ENCODE measurements at places on chromosomes 7 and 10.

DNA sequence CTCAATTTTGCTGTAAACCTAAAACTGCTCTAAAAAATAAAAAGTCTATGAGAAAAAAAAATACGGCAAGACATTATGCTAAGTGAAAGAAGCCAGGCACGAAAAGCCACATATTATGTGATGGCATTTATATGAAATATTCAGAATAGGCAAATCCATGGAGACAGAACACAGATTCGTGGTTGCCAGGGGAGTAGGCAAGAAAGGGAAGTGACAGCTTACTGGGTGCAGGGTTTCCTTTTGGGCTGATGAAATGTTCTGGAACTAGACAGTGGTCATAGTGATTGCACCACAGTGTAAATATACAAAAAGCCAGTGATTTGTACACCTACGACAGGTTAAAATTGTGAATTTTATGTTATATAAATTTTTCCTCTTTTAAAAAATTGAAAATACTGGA is 41.3 kb upstream of the GLI3 start:
- DNase-seq, result no peak

- DNase-seq, result no peak
Measured at GRCh38 chr7:70539205-70539604, 592.7 kb upstream of the GALNT17 start.

DNA sequence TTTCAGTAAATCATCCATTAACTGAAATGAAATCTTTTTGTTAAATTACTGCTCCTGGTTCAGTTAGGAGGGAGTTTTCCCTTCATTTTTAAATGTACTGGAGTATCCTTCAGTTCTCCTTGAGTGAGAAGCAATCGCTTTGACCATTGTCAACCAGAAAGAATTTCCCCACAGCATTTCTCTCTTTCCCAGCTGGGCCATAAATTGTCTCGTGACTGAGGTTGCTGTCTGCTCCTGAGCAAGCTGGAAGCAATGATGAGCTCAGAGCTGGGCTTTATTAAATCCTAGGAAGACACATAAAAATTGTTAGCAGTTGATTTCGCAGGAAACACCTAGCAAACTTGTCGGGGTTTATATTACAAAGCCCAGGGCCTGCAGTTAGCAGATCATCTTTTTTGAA is 102.0 kb upstream of the INSYN2A start:
- peak; percentile 26 for DNase-seq

DNA sequence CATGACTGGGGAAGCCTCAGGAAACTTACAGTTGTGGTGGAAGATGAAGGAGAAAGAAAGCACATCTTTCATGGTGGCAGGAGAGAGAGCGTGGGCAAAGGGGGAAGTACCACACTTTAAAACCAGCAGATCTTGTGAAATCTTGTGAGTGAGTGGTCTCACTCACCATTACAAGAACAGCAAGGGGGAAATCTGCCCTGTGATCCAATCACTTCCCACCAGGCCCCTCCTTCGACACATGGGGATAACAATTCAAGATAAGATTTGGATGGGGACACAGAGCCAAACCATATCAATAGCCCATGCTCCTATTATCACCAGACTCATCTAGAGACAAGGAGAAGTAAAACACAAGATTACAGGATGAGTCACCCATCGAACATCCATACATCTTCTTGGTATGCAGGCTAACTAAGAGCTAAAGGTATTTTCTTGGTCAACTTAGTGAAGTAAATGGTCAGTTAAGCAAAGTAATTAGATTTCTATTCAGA is 55.3 kb upstream of the YAE1 start:
- no peak for DNase-seq

- no peak for DNase-seq
Measured at GRCh38 chr10:110655320-110655719, 11.2 kb downstream of the RBM20 start.

GRCh38 chr10:105559333-105560097 is 918.4 kb downstream of the SORCS3 start:
- DNase-seq, result no peak

- no peak for DNase-seq
Measured at GRCh38 chr10:85262992-85263391, 934.6 kb downstream of the CCSER2 start.

- no peak for DNase-seq
Measured at GRCh38 chr7:113004726-113005454, 81.7 kb downstream of the GPR85 start.

DNA sequence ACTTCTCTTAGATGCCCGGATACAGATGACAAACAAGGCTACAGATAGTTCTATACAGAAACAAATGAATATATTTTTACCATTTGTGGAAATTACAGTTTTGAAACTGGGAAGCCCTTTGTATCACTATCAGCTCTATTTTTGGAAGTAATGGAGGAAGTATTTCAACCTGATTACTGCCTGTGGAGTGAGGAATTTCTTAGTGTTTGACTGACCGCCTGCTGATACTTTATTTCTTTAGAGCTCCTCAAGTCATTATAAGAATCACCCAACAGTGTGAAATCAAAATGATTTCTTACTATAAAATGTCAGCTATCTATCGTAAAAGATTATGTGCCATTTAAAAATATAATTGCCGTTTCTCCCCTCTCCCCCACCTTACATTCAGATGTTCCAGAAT is 290.9 kb downstream of the SDK1 start:
- no peak for DNase-seq

DNA sequence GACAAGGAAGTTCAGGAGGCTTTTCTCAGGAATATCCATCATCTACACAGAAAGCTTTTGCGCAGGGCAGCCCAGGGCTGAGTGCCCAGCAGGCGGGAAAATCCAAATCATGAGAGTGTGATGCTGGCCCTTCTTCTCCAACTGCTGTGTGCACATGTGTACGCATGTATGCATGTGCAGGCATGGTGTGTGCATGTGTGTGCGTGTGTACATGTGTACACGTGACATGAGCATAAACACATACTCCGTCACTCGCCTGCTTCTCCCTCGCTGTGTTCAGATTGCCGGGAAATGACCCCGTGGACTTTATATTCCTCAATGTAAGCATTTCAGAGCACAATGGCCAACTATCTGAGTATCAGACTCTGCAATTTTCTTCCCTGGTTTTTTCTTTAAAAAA is 85.1 kb downstream of the PRPF18 start:
- no peak for DNase-seq

DNA sequence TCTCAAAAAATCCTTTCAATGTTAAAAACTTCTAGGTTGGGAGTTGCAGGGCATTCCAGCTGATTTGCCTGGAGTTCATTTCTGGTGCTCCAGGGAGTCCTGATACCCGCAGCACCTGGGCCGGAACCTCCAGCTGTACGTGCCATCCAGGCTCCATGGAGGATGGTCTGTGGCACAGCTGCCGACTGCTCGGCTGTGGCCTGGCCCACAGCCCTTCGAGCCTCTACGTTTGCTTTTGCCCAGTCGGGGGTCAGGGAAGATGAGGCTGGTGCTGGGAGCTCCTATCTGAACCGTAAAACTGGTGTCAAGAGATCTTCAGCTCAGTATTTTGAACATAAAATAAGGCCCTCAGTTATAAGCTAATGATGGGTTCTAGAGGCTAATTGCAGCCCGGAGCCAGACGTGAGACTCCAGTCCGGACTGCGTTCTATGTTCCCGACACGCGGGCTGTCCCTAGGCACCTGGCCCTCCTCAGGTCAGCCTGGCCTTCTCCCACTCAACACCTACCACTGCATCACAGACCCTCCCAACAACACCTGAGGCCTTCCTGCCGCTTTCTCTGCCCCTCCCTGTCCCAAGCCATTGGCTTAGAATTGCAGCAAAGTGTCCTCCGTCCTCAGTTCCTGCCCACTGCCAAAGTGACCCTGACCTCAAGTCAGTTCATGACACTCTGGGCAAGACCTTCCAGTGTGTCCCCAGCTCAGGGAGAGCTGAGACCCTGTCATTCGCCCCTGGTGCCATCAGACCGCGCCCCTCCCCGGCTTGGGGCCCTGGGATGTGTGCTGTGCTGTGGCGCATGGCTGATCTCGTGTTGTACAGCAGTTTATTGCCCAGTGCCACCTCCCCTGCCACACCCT is 64.2 kb upstream of the DNAJB6 start:
- DNase-seq, result no peak

DNA sequence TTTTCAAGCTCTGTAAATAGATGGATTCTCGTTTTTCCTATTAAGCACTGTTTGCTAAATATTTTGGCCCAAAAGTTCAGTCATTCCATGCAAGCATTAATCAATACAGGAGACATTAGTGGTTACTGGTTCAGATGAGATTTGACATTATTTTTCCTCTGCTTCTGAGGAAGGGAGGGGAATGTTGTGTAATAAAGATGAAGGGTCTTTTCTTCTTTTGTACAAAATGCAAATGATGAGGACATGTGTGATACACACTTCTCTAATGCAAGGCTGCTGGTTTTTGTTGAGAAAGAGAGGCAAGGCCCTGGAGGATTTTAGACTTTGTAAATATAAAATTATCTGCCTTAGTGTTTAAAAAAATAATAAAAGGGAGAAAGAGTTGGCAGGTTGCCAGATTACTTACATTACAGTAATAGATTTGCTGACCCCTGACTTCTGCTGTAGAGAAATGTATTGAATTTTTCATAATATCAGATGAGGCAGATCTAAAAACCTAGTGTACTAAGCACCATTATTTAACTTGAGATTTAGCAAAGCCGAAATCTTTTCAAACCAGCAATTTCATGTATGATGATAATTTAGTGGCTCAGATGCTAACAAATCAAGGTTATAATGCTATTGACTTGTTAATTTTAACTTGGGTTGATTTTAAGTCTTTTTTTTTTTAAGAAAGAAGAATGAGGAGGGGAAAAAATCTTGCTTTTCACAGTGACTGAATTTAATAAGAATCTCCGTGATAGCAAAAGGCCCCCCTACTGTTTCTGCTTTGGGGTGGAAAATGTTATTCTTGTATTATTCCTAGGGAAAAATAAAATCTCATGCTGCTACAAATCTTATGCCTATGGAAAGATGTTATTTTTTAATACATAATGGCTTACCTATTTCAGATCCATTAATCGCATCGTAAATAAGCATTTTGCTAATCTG is 180.1 kb downstream of the ARID5B start:
- DNase-seq, result no peak

DNA sequence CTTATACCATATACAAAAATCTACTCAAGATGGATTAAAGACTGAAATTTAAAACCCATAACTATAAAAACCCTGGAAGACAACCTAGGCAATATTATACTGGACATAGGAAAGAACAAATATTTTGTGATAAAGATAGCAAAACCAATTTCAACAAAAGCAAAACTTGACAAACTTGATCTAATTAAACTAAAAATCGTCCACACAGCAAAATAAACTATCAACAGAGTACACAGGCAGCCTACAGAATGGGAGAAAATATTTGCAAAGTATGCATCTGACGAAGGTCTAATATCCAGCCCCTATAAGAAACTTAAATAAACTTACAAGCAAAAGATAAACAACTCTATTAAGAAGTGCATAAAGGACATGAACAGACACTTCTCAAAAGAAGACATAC is 240.1 kb downstream of the HGF start:
- no peak for DNase-seq

DNA sequence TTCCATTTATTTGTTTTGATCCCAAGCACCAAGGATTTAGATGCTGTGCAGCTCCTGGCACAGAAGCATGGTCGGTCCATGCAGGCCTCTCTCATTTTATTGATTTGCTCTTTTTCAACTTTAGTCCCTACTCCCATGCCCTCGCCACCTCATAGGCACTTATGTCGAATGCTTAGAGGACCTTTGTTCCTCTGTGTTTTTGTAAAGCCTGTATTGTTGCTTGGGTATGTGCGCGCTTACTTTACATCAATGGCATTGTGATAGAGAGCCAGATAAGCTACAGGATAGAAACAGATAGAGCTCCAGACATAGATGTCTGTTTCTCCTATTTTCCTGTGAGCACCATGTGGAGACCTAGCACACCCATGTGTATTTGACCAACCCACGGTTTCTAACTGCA is 225.0 kb downstream of the PAXIP1 start:
- no peak for DNase-seq

DNA sequence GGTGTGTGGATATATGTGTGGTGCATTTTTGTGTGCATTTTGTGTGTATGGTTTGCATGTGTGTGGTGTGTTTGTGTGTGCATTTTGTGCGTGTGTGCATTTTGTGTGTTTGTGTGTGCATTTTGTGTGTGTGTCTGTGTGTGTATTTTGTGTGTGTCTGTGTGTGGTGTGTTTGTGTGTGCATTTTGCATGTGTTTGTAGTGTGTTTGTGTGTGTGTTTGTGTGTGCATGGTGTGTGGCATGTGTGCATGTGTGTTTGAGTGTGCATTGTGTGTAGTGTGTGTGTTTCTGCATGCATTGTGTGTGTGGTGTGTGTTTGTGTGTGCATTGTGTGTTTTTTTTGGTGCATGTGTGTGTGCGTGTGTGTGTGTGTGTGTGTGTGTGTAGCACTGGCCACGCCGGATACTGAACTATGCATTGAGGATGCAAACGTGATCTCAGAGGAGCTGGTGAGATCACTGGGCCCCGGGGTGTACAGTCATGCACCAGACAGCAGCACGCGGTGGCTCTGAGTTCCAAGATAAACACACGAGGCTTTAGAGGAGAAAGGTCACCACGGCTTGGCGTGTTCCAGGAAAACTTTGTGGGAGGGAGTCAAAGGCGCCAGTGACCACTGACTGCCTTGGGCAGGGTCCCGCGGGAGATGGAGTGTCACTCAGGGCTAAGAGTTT is 106.6 kb upstream of the SHH start:
- DNase-seq, result peak; percentile 27

- DNase-seq, result no peak
Measured at GRCh38 chr10:117677239-117677638, 134.7 kb downstream of the EMX2 start.

Measured in left kidney (tissue), 8 donors.